Activated CD4-positive, alpha-beta T cell treated with anti-CD3 and anti-CD28 coated beads, Interleukin-2, Interleukin-4, amounts not matched to agents 100 ng/mL and 50 ng/mL, durations not matched to agents 16 hours and 8 hours (primary cell): ENCODE measurements at places on chromosomes 5 and 9.
A peak's percentile ranks its signal among the peaks of the same experiment; 100 is the strongest.

- no peak for DNase-seq
Measured at GRCh38 chr9:2023042-2023441, 7.9 kb downstream of the SMARCA2 start.

- DNase-seq: no peak
Measured at GRCh38 chr5:86244153-86244552, 373.6 kb upstream of the COX7C start.

- DNase-seq: no peak
Measured at GRCh38 chr5:93511445-93511844, 69.6 kb downstream of the NR2F1-AS1 start.

GRCh38 chr9:104091708-104092107, 2.4 kb upstream of the SMC2 start:
- DNase-seq: peak; percentile 9

- no peak for DNase-seq
Measured at GRCh38 chr9:136260936-136261472, 15.4 kb upstream of the QSOX2 start.

DNA sequence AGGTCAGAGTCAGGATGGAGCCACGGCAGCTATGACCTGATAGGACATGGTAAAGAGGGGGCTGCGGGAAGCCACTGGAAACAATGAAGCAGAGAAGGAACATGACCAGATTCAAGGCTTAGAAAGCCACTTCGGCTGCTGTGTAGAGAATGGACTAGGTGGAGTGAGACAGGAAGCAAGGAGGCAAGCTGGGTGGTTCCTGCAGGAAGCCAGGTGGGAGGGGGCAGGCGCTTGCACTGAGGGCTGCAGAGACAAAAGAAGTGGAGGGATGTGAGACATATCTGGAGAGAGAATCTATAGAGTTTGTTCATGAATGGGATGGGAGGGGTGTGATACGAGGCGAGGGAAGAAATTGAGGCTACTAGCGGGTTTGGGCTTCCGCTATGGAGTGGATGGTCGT, 19.0 kb upstream of the N4BP3 start:
- DNase-seq: no peak

DNA sequence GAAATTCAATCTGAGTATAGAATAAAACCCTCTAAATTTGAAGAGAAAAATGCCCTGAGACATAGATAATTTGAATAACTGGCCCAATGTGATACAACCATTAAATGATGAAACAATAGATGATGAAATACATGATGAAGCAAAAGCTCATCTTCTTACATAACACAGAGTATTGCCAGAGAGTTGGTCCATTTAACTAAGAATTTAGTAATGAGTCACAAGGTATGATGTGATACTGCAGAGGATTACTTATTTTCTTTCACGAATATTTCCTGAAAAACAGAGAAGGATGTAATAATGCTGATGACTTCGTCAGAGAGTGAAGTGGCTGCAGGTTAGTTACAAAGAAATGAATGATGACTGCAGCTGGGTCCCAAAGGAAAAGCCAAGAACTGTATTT, 379.3 kb downstream of the CDH12 start:
- DNase-seq: no peak

GRCh38 chr9:72460342-72461312, 60.8 kb upstream of the TMC1 start:
- DNase-seq: no peak

DNA sequence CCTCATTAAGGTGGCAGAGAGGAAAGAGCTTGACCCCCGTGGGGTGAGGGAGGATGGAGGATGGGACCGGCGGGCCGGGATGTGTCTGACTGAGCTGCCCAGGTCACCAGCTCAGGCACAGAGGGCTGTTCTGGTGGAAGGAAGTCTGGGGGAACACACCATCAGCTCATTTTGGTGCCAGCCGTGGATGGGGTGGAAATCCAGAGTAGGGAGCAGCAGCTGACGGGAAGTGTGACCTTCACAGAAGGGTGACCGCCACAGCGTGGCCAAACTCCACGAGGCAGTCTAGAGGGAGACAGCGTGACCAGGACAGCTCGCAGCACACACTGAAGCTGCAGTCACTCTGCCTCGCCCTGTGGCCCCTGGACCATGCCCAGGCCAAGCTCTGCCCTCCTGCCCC, 45.3 kb upstream of the PHYKPL start:
- no peak for DNase-seq

DNA sequence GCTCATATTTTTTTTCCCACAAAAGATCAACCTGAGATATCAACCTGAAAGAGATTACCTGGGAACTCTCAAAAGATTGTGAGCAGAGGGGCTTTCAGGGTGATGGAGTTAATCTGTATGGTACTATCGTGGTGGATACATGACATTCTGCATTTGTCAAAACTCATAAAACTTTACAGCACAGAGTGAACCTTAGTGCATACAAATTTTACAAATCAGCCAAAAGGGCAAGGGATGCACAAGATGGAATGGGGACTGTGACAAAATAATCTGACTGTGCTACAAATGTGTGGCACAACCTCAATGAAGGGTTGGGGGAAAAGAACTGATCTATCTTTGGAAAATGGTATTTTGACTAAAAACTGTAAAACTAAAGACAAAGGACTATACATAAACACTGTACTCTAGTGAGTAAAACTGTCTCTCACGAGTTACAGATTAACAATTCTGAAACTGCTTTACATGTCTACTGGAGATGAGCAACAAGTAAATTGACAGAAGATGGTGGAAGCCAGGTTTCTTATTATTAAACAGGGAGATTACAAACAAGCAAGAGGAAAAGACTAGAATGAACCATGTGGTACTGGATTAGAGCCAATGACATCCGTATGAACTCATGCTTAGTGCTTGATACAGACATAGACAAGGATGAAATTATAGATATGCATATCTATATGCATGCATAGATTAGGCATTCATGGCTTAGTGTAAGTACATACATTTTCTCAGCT, 24.8 kb upstream of the RLN1 start:
- DNase-seq: peak; percentile 71
